RPMI8226 (cell line): ENCODE measurements at places on chromosomes 2 and 18.

- DNase-seq = no peak
Measured at GRCh38 chr2:172335736-172336135, 91.7 kb upstream of the ITGA6 start.

GRCh38 chr2:101205521-101206479 lies 46.9 kb upstream of the CNOT11 start:
- DNase-seq = peak; percentile 71

DNA sequence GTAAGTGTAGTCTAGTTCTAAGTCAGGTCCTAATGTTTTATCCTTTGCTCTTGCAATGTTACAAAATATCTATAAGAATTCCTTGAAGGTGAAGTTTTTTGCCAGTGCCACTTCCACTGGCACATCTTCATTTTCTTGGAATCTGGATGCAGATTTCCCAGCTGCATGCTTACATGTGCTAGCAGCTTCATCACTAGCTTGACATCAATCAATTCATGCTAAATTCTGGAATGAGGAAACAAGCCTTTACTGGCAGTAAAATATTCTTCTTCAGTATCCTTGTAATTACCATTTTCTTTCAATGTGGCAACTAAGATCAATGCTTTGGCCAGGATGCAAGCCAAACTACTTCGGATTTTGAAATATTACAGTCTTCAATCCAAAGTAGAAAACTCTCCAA lies 200.6 kb upstream of the SIX2 start:
- no peak for DNase-seq

GRCh38 chr2:215791481-215791937 lies 221.8 kb downstream of the MREG start:
- DNase-seq = peak; percentile 29

GRCh38 chr2:78541088-78541450 lies 484.4 kb upstream of the REG3G start:
- DNase-seq = peak; percentile 41

DNA sequence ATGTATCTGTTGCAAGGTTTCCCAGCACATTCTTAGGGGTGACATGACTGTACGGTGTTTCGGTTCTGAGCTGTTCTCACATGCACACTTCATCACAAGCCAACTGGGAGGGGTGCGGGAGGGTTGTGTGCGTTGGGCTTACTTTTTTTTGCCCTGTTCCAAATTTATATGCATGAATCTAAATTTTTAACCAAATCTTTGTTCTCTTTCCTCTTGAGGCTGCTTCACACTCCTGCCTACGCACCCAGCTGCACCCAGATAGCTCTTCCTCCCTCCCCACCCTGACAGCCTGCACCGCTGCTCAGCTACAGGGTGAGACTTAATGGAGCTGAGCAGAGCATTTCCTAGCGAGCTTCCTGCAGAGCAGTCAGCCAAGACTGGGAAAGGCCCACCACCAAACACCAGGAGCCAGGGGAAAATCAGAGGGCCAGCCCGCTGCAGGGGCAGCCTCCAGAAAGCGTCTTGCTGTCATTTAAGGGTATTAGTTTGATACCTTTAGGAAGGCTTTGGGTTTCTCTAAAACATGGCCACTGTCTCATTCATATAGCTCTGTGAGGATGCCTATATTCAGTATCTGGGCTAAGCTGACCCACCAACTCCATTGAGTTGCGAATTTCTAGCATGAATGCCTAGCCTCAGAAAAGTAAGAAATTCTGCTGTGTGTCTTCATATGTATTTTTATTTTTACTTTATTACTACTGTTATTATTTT lies 84.5 kb downstream of the POU3F3 start:
- DNase-seq = no peak

DNA sequence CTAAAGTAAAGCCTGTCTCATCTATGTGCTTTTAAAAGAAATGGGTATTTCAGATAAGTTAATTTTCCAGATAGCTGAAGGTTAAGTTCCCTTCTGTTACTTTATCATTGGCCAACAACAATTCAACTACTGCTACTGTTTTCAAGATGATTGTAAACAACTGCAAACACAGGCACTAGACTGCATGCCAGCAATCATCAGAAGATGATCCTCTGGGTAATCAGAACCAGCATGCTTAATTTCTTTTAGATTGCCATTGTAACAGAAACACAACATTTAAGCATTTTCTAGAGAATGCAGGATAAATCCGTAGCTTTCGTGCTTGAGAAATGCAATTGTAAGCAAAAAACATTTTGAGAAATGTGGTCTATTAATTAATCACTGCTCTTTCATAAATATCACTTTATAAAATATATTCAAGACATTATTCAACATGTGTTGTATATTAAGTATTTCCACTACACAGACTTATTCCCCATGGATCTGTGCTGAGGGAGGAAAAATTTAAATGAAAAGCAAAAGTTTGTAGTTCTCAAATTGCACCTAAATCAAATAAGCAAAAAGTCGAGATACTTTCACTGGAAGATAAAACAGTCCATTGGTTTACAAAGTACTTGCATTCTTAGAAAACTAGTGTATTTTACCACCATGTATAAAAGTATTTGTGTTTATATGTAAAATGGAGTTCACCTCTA lies 133.7 kb downstream of the ATL2 start:
- DNase-seq = no peak
